ENCODE measurements at places on chromosomes 2 and 18.

GRCh38 chr2:112728378-112729175, 7.8 kb downstream of the NT5DC4 start:
- no peak for DNase-seq

DNA sequence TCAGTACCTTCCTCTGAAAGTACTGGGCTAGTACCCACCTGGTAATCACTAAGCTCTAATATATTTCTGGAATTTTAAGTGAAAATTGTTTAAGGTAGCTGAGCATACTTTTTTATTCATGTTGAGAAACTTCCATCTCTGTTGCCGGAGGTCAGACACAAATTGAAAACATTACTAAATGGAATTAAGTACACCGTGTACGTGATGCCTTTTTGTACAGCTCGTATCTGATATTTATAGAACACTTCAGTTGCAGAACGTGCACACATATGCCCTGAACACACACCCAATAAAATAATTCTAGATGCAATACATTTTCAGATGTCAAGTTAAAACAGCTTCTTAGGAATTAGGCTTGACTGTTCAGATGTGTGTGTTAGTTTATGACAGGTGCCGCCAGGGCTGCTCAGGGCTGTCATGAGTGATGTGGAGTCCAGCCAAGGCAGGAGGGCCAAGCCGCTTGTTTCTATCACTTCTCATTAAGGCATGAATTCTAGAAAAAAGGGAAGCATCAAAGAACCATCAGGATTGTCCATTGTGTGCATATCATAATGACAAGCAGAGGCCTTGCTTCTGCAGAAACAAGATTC, 80.9 kb upstream of the FOSL2 start:
- no peak for DNase-seq

DNA sequence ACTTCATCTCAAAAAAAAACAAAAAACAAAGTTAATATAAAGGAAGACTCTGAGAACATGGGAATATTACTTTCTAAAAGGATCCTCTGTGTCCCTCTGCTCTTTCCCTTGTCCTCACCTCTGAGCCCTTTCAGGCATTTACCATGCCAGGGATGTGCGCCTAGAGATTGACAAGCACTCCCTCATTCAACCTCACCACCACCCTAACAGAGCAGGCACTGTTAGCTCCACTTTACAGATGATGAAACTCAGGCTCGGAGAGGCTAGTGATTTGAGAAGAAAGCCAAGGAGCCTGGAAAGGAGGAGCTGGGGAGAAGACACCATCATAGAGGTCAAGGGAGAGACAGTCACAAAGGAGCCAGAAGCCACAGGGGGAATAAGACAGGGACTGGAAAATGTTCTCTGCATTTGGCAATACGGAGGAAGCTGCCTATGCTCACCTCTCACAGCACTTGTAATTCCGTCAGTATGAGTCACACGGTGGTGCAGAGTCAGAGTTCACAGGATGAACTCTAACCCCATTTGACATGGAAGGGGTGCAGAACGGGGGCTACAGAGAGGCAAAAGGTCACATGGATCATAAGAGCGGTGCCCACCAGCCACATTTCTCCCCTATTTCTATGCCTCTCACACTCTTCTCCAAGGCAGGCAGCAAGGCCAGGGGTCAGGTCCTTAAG, 101.8 kb upstream of the NFU1 start:
- DNase-seq: no peak

GRCh38 chr2:54859997-54860701, 136.7 kb downstream of the EML6 start:
- no peak for DNase-seq

- no peak for DNase-seq
These were observed 8.5 kb downstream of the RFX8 start for GRCh38 chr2:101466426-101466825.

DNA sequence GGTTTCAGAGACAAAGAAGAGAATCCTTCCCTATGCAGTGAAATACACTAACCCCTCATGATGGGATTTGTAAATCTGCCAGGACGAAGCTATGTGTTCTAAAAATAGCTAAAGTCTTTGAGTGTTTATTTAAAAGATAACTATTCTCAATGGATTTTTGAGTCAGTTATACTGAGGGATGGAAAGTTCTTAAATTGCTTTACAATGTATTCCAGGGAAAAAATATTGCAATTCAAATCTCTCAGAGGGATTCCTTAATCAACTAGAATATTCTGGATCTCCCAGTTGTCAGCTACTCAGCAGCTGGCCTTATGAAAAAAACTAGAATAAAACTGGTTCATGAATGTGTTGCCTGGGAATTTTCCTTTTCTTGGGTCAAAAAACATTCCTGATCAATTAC, 312.4 kb downstream of the PLCL1 start:
- DNase-seq: no peak

- no peak for DNase-seq
These were observed 1494.7 kb upstream of the NXPH2 start for GRCh38 chr2:140274891-140275290.

DNA sequence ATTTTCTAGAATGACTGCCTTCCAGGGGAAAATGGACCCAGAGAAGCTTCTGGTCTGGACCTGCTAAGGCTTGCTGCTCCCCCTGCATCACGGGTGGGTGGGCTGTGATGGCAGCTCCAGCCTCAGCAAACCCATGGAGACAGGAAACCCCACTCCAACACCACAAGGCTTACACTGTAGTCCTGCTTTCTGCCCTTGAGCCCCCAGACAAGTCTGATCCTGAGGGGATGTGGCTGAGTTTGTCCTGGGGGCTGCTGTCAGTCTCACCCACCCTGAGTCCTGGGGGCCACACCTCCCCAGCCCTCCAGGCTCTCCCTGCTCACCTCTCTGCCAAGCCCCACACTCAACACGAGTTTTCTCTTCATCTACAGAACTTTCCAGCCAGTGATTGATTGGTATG, 279.4 kb downstream of the EIPR1 start:
- DNase-seq: no peak

DNA sequence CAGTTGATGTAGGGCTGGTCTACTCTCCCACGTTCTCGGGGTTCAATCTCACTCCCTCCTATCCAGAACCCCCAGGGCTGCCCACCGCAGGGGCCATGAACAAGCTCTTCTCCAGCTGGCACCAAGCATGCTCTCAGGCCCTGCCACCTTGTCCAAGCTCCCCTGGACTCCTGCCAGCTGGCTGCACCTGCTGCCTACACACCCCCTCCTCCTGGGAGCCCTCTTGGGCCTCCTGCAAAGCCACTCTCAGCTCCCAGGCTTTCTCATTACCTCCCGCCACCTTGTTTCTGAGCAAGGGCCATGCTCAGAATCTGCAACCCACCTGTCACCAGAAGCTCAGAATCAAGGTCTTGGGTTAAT, 56.0 kb downstream of the HDAC4 start:
- DNase-seq: no peak

DNA sequence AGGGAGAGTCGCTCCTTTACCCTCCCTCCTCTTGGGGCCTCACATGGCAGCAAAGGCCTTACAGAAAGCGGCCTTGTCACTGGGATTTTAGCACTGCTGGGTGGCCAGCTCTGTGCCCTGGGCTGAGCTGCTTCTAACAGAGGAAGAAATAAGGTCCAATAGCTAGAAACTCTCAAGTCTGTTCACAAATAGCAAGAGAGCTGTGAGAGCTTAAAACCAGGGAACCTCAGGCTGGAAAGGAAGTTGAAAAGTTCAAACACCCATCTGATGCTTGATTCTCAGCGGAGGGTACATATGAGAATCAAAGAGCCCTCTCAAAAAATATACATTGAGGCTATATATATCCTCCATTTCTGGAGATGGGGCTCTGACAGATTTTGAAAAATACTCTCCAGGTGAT, 54.7 kb downstream of the ST6GAL2 start:
- no peak for DNase-seq

DNA sequence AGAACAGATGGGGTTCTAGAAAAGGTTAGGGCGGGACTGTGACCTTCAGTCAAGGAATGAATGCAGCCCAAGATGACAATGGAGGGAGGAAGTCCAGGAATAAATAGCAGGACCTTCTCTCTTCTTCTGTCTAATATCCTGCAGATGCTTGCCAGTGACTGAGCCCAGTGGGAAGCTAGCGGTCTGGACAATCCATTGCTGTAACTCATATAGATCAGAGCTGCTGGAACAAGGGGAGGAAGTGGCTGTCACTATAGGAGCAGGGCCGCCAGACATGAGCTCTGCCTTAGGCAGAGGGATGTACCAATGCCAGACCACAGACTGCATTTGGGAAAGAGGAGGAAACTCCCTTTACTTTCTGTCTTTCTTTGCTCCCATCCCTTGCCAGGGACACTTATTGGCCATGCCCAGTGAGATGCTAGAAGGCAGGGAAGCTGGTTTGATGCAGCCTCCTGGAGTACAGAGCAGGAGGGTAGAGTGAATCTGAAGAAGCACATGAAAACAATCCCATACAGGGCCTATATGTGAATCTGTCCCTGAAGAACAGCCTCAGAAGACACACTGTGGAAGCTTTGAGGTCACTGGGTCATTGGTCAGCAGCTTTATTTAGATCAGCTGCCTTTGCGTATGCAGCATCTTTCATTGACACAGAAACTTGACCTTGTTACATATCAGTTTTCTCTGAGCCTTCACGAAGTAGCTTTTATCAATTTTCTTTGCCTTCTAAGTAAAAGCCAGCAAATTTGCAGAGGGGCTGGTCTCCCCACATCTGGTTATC, 65.4 kb downstream of the CCDC85A start:
- no peak for DNase-seq

DNA sequence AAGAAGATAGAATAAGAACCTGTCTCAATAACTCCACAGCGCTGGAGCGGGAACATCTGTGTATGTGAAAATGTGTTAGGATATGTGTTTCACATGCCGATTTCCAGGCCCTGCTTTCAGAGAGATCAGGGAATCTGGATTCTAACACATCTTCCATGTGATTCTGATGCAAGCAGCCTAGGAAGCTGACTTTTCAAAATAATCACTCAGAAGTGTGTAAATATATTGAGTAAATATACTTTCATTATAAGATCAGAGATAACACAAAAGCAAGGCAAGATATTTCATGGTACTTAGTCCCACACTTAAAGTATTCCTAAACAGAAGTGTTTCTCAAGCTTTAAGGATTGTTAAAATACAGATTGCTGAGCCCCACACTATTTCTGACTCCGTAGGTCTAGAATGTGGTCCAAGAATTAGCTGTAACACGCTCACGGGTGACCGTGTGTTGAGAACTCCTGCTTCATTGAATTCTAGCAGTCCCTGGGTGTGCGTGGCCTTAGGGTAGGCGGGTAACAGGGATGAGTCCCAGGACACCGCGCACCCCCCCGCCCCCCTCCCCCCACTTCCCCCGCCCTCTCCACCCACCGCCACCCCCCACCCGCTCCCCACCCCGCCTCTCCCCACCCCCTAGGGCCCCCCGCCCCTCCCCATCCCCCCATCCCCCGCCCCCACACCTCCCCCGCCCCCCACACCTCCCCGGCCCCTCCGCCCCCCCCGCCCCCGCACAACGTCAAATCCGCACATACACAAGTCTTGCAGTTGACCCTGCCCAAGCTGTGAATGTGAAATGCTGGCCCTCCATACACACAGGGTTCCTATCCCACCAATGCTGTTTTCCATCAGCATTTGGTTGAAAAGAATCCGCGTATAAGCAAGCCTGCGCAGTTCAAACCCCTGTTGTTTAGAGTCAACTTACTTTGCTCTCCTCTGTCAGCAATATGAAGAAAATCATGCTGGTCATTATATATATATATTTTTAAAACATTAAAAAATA, 94.2 kb upstream of the SLC39A10 start:
- DNase-seq: no peak

GRCh38 chr18:76984193-76985155, 148.1 kb downstream of the MBP start:
- no peak for DNase-seq

- no peak for DNase-seq
These were observed 167.4 kb upstream of the RAB6C start for GRCh38 chr2:129812071-129812470.

DNA sequence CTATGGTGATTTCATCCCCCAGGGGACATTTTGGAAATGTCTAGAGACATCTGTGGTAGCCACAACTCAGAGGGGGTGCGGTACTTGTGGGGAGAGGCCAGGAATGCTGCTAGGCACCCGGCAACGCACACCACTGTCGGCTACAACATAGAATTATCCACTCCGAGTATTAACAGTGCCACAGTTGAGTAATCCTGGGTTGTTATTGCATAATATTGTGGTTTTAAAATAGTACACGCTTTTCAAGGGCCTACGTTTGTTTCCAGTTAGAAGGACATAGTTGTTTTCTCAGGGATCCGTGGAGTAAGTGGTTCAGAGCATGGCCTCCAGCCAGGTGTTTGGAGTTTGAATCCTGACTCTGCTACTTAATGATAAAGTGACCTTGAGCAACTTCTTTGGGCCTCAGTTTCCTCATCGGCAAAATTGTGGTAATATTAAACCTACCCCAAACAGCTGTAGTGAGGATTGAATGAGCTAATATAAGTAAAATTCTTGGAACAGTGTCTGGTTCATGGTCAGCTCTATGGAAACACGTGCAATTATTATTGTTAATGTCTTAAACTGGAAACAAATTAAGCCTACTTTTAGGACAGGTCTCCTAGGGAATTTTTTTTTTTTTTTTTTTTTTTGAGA, 24.5 kb downstream of the CYP27A1 start:
- no peak for DNase-seq

GRCh38 chr2:129984426-129984825, 5.0 kb downstream of the RAB6C start:
- no peak for DNase-seq

GRCh38 chr2:26850505-26850904, 2.6 kb downstream of the DPYSL5 start:
- DNase-seq: no peak

GRCh38 chr2:225494100-225494459, 94.6 kb downstream of the NYAP2 start:
- DNase-seq: no peak

- no peak for DNase-seq
These were observed 184.6 kb downstream of the FMNL2 start for GRCh38 chr2:152519581-152519952.

GRCh38 chr18:23451491-23451890, 1.6 kb upstream of the RIOK3 start:
- DNase-seq: no peak

DNA sequence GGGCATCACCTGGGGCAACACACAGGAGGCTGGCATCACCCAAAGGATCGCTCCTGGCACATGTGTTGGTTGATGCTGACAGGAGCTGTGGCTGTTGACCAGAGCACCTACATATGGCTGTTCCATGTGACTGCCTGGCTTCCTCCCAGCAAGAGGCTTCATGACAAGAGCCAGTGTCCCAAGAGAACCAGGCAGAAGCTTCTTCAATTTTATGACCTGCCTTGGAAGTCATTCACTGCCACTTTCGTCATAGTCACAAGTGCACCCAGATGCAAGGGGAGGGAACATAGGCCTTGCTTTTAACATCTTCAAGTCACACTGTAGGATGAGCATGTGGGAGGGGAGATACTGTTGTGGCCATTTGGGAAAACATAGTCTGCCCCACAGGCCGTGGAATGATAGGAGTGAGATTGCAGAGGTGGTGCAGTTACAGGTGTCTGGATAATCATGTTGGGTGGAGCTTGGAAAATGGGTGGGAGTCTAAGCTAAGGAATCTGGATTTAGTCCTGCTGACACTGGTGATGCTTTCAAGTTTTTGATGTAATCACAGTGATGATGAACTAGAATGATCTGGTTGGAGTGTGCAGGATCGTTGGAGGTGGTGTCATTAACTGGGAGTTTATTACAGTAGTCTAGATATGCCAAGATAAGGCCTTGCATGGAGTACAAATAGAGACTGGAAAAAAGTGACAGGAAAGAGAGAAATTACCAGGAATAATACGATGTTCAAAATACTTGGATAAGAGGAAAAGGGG, 107.0 kb downstream of the RAPGEF4 start:
- no peak for DNase-seq
